Fibroblast of skin of scalp (primary cell): ENCODE measurements at places on chromosomes 12 and 14.

DNA sequence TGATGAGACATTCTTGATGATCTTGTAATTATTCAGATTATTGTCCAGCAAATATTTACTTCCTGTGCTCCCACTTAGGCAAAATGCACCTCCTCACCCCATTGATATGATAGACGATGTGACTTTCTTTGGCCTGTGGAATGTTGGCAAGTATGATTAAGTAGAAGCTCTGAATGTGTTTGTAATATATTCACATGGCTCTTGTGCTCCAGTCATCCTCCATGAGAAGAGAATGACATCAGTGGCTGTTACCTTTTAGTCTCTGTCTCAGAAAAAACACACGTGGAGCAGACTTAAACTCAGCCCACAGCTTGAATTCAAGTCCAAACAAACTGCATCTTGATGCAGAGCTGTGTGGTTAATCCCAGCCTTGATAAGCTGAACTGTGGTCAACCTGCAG lies 984.3 kb upstream of the FBXO33 start:
- DNase-seq, result no peak

- DNase-seq, result no peak
Observed at GRCh38 chr12:12020762-12021161, 50.0 kb upstream of the BCL2L14 start.

DNA sequence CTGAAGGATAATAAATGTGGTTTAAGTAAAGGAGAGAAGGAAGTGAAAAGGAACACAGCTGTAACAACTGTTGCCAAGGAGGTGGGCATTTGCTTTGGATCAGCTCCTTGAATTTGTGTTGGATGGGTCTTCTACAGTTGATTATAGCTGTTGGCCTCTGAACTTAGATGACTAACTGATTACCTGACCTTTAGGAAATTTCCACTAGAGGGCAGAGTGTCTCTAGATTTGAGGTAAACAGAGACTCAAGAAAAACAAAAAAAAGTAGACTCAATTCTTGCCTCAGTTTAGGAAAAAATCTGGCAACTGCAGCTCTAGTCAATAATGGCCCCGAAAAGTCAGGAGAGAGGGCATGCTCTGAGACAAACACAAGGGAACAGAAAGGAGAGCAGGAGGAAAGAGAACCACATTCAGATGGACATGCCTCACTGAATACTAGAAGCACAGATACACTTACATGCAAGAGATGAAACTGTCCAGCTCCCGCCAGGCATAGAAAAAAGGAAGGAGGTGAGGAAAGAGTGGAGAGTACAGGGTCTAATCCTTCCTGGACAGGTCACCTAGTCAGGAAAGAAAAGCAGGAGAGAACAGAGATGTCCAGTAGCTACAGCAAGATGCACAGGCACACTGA lies 20.6 kb downstream of the COX14 start:
- DNase-seq, result peak; percentile 56

GRCh38 chr12:62751810-62752155 lies 183.2 kb downstream of the PPM1H start:
- no peak for DNase-seq

DNA sequence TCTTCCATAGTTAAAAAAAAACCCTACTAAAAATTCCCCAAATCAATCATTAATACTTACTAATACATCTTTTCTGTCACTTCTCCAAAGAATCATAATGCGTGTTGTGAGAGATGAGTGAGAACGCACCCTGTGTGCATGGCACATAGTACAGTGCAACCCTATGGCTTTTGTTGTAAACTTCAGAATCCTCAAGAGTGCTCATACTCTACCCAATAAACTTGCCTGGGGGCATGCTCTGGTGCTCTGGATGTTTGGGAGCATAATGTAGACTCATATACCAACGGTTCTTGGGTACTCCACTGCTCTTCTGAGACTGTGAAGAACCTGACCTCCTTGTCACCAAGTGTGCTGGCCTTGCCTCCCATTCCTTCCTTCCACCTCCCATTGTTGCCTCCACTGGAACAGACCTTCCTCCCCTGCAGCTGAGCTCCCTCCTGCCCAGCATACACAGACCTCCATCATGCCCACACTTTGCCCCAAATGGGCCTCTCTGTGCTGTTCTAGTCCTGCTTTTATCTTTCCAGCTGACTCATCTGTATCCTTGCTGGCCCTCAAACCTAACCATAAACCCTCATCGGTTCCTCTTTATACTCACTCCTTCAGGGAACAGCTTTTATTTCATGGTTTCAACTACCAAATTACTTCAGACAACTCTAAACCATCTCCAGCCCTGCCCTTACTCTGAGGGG lies 8.9 kb downstream of the DCP1B start:
- DNase-seq, result no peak

- DNase-seq, result no peak
Observed at GRCh38 chr12:51192284-51192671, 19.3 kb upstream of the TFCP2 start.
